Epithelial cell of alveolus of lung (primary cell): ENCODE measurements at places on chromosomes 4 and X. TPM values are rescaled to one million over a fixed set of nuclear protein-coding genes. Genes with fewer than 3 reads are reported as not detected.

The WDR17 gene
- 0.52 and 0.64 TPM in 2 replicates for total RNA-seq

The RTL9 gene
- total RNA-seq, result under 0.01 and 0.39 TPM in 2 replicates

The PLS3 gene
- total RNA-seq, result 64.3 and 129 TPM in 2 replicates

The RNF150 gene
- 4.1 and 7.4 TPM in 2 replicates for total RNA-seq

The HPGDS gene
- not detected in 2 replicates for total RNA-seq

The BEX4 gene
- total RNA-seq, result 20.3 and 21.2 TPM in 2 replicates

The OPHN1 gene
- 2.0 and 3.1 TPM in 2 replicates for total RNA-seq

The MAGEA12 gene
- total RNA-seq, result not detected in 2 replicates

The EGF gene
- 0.08 and 0.13 TPM in 2 replicates for total RNA-seq

The SLC9B1 gene
- 4.7 TPM in 1 of 2 replicates, not detected in the other for total RNA-seq

The AFF2 gene
- total RNA-seq, result 0.16 and 1.8 TPM in 2 replicates

The SYN1 gene
- 0.80 and 3.5 TPM in 2 replicates for total RNA-seq

The DCLK2 gene
- total RNA-seq, result 1.8 and 5.0 TPM in 2 replicates

The NWD2 gene
- total RNA-seq, result not detected in 2 replicates

The ITM2A gene
- total RNA-seq, result 0.32 and 0.91 TPM in 2 replicates

The MAGEA2B gene
- total RNA-seq, result not detected in 2 replicates

The SMR3B gene
- not detected in 2 replicates for total RNA-seq

The TRAM1L1 gene
- 4.1 and 5.2 TPM in 2 replicates for total RNA-seq

The SSX4B gene
- not detected in 2 replicates for total RNA-seq

The CT55 gene
- total RNA-seq, result not detected in 2 replicates

The NEUROG2 gene
- not detected in 2 replicates for total RNA-seq

The MAP7D2 gene
- total RNA-seq, result under 0.01 and 0.96 TPM in 2 replicates

The RIPPLY1 gene
- total RNA-seq, result not detected in 2 replicates

The CT45A10 gene
- total RNA-seq, result not detected in 2 replicates

The HMX1 gene
- not detected in 2 replicates for total RNA-seq

The ZNF141 gene
- total RNA-seq, result 3.0 and 8.5 TPM in 2 replicates

The TLR1 gene
- 0.39 TPM in 1 of 2 replicates, not detected in the other for total RNA-seq

The CXCL11 gene
- total RNA-seq, result 1.0 TPM in 1 of 2 replicates, not detected in the other

The BEND2 gene
- total RNA-seq, result not detected in 2 replicates

The ZNF157 gene
- total RNA-seq, result under 0.01 TPM in 1 of 2 replicates, not detected in the other

The SCML1 gene
- 3.0 and 5.9 TPM in 2 replicates for total RNA-seq

The OTUD6A gene
- not detected in 2 replicates for total RNA-seq
